ENCODE measurements at places on chromosomes 6 and 20.
A peak's percentile ranks its signal among the peaks of the same experiment; 100 is the strongest.

DNA sequence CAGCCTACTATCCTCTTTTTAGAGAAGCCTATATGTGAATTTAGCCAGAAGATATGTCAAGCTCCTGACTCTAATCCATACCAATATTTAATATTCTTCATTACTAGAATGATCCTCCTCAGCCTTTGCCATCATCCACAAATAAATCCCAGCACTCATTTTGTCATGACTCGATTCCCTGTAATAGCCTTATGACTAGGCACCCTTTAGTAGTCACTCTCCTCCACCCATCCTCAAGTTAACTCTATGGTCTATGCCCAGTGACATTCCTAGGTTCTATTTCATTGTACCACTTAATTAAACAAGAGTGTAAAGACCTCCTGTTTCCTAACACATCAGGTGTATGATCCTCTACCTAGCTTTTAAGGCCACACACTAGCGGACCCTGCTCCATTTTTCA, 450.4 kb upstream of the CITED2 start:
- no peak for DNase-seq

DNA sequence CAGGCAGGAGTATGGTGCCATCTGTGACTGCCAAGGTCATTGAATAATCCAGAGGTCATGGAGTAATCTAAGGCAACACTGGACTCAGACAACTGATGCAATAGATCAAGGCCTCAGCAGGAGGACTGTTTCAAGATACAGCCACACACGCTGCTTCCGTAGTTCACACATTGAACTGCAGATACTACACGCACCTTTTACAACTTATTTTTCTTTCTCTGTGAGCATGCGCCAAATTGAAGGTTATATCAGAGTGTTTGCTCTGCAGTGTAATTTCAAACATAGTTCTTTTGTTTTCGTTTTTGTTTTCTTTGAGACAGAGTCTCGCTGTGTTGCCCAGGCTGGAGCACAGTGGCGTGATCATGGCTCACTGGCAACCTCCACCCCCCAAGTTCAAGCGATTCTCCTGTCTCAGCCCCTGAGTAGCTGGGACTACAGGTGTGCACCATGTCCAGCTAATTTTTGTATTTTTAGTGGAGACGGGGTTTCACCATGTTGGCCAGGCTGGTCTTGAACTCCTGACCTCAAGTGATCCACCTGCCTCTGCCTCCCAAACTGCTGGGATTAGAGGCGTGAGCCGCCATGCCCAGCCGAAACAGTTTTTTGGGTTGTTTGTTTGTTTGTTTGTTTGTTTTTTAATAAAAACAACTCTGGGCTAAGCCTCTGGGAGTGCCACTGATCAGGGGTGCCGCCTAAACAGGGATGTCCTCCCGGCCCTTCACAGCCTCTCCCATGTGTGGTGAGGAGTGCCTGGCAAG, 96.6 kb upstream of the NAA20 start:
- DNase-seq = peak; percentile 34

- no peak for DNase-seq
Observed at GRCh38 chr20:59182401-59183044, 18.9 kb downstream of the ZNF831 start.

- DNase-seq = no peak
Observed at GRCh38 chr20:39960522-39961428, 728.3 kb downstream of the MAFB start.

DNA sequence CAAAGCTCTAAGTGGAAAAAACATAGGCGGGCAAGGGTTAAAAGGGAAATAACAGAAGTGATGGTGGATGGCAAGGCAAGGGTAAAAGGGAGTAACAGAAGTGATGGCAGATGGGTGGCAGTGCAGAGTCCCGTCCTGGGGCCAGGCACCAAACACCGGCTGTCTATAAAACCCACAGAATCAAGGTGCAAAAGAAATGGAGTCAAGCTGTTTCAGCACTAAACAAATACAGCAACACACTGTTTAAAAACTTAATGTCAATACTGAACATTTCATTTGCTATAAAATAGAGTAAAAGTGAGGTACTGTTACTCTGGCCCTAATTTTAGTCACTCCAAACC, 87.6 kb downstream of the MAN1A1 start:
- DNase-seq = no peak

GRCh38 chr20:1435337-1435699, 31.3 kb downstream of the NSFL1C start:
- no peak for DNase-seq

- DNase-seq = no peak
Observed at GRCh38 chr6:31194061-31194834, 23.8 kb upstream of the POU5F1 start.

DNA sequence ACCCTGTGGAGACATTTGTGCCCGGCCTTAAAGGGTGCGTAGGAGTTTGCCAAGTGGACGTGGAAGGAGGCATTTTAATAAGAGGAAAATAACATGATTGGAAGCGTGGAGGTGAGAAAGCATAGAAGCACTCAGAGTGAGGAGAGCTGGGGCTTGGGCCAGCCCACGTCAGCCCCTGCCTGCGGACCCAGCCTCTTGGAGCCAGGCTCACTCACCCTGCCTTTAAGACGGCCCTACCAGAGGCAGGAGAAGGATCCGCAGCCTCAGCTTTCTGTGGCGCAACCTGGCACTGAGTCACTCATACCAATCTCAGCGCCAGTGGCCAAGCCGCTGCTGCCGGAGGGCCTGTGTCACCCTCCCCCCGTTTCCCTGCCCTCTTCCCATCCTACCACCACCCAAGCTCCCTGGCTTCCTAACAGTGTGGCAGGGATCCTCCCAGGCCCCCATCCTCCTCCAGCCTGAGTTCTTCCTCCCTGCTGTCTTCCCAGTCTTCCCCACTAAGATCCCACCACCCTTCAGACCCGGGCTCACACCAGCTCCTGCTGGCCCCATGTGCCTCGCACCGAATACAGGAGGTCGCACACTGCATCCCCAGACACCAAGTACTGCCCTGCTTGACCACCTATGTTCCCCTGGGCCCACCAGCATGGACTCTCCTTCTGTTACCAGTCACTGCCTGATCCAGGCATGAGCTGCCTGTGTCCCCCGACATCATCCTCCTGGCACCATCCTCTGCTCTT, 285.2 kb downstream of the UST start:
- no peak for DNase-seq

- peak; percentile 64 for DNase-seq
Observed at GRCh38 chr6:21423106-21423854, 170.3 kb upstream of the SOX4 start.

GRCh38 chr6:163900570-163900969, 486.1 kb downstream of the QKI start:
- no peak for DNase-seq

- no peak for DNase-seq
Observed at GRCh38 chr6:41449399-41450245, 96.6 kb upstream of the FOXP4 start.

- DNase-seq = no peak
Observed at GRCh38 chr20:49851991-49852390, 39.4 kb downstream of the SLC9A8 start.

DNA sequence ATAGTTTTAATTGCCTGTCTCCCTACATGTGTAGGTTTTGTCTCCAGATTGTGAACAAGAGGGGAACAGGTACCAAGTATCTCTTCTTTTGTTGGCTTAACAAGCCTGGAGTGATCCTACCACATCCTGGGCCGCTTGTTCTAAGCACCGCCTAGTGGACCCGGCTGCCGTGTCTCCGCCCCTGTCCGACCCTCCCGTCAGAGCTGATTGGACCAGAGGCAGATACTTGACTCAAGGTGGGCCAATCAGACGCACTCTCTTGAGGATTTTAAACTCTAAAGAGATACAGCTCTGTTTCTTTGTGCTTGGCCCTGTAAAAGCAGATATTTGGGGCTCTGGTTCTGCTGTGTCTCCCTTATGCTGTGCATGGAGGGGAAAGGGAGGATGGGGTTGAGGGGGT, 68.2 kb downstream of the PRDM1 start:
- no peak for DNase-seq

DNA sequence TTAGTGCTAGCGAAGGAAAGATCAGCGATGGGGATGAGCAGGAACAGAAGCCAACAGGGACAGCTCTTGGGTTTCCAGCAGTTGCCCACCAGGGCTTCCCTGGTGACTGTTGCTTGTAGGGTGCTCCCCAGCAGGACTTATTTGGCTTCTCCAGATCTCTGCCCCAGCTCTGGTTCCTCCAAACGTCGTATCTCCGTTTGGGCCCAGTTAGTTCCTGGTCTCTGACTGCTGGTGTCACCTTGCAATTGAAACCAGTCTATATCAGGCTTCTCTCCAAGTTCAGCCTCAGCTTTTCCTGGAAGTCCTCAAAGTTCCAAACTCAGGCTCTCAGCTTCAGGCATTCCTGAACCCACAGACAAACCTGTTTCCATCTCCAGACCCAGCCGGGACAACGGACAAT, 70.8 kb upstream of the NXT1 start:
- no peak for DNase-seq

DNA sequence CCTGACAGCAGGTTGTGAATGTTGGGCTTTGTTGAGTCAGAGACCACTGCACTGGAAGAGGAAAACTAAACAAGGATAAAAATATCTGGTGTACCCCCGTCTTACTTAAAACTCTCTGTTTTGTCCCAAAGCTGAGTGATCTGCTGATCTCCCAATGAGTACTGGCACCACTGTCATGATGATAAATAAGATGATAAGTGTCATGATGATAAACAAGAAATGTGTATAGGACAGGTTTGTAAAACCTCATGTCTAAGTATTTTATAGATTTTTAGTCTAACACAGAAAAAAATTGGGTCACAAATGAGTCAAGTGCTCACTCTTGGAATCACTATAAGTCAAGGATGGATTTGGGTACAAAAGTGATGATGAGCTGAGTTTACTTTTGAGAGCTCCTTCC, 8.5 kb upstream of the SIM1 start:
- DNase-seq = no peak

- DNase-seq = no peak
Observed at GRCh38 chr6:142820338-142821051, 124.5 kb downstream of the HIVEP2 start.

GRCh38 chr6:13300643-13301590, 27.4 kb downstream of the TBC1D7 start:
- DNase-seq = no peak

DNA sequence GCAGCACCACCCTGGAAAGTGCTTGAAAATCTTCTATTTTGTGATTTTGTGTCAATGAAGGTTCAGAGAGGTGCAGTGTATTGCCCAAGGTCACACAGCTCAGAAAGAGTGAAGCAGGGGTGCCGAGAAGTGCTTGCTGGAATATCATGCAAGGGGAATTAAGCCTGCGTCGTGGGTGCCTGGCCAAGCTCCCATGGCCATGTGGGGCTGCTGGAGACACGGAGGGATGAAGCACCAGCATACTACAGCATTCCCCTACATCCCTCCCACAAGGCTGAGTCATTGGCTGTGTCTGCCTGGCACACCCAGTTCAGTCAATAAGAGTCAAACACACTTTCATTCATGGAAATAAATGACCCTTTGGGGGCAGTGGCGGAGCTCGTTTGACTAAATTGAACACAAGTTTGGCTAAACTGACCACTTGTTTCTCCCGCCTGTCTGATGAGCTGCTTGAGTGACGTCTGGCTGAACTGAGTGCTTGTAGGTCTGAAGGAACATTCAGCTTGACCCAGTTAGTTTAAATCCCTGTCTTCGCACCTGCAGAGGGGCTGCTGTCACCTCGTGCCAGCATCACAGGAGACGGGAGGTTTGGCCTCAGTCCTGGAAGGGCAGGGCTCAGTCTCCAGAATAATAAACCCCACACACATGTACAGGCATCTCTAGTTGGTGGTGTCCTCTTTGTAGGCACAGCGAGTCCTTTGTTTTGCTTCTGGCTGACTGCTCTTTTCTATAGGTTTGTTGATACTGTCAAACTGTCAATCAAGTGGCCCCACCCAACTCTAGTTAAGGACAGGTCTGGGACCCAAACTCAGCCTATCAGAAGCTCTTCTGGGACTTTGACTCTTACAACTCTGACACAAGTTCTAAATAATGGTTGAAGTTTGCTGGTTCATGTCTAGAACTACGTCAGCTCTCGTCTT, 8.4 kb upstream of the TGM2 start:
- peak; percentile 79 for DNase-seq

GRCh38 chr6:583635-584034, 73.3 kb downstream of the HUS1B start:
- no peak for DNase-seq

- no peak for DNase-seq
Observed at GRCh38 chr20:54497931-54498718, 22.7 kb downstream of the DOK5 start.

DNA sequence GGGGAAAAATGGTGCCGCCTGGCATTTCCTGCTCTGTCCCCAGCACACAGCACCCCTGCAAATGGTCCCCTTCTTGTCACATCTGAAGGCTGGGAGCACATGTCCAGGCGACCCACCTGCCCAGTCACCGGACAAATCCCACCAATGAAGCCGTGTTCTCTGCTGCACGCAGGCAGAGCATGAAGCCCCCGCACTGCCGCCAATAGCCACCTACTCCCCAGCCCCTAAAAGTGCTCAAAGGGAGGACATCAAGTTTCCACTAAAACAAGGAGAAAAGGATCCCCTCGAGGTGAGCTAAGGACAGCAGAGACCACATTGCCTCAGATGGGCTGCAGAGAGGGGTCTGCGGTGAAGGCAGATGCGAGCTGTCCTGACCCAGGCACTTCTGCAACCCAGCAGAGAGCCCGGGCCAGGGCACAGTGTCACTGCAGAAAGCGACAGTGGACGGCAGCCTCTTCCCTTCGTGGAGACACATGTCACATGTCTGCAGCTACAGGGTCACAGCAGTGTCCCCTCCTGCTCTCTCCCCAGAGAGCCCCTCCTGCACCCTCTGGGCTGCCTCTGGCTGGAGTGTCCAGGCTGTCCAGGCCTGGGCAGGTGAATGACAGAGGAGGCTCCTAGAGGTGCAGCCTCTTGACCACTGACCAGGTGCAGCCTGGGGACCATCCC, 221.5 kb downstream of the PREX1 start:
- DNase-seq = no peak

DNA sequence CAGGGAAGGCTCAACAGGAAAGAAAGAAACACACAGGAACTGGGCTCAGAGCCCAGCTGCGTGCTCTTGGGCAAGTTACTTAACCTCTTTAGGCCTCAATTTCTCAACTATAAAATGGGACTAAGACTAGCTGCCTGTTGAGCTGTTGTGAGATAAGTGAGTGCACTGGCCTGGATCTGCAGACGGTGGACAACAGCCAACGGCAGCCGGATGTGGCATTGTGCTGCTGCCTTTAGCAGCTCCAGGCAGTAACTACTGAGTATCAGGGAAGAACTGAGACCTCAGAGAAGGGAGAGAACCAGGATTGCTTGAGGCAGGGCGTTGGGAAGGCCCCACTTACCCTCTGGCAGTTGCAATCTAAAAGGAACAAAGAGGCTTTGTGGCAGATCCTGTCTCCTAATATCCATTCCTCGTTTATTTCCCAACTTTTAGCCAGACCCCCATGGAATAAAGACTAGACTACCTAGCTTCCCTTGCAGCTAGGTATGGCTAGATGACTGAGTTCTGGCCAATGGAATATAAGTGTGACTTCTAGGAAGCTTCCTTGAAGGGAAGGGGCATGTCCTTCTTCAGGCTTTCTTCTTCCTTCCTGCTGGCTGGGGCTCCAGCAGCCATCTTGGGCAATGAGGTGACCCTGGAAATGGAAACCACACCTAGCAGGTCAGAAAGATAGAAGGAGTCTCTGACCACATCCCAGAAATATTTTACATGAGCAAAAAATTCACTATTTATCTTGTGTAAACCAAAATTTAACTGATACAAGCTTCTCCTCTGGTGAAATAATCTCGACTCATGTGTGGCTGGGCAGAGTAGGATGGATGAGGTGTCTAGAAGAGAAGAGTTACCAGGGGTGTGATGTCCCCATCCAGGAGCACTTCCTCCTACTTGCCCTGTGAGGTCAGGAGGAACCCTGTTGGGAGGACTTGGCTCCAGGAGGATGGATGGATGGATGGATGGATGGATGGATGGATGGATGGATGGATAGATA, 67.6 kb downstream of the MRPL14 start:
- no peak for DNase-seq
